ENCODE measurements at places on chromosomes 2 and 18.

DNA sequence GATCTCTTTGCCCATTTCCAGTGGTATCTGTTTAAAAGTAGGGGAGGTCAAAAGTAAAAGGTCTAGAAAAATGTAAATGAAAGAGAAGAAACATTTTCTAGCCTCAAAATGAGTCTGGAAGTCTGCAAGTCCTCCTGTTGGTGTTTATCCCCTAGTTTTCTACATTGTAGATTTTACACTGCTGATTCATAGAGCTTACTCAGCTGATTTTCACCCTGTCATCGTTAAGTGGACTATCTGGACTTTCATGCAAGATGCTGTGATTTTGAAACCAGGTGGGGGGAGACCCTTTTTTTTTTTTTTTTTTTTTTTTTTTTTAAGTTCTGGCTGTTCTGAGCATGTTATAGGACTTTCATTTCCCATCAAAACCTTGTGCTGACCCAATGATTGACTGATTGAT, 10.3 kb downstream of the HOXD3 start:
- DNase-seq, result no peak

DNA sequence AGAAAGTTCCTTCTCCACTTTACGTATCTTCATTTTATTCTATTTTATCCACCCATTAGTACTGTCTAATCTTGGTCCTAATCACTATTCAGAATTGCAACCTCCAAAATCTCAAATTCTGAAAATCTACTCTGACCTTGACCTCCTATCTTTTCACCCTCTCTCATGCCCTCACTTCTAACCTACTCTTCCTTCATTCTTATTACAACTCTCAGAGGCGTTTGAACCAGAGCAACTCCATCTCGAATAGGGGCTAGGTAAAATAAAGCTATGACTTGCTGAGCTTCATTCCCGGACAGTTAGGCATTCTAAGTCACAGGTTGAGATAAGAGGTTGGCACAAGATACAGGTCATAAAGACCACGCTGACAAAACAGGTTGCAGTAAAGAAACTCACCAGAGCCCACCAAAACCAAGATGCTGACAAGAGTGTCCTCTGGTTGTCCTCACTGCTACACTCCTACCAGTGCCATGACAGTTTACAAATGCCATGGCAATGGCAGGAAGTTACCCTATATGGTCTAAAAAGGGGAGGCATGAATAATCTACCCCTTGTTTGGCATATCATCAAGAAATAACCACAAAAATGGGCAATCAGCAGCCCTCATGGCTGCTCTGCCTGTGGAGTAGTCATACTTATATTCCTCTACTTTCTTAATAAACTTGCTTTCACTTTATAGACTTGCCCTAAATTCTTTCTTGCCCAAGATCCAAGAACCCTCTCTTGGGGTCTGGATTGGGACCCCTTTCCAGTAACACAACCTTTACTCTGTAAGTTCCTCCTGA, 11.4 kb downstream of the CCDC88A start:
- DNase-seq, result no peak

- DNase-seq, result no peak
Observed at GRCh38 chr18:777021-777420, 35.0 kb downstream of the YES1 start.

GRCh38 chr2:169933124-169933711, 106.0 kb downstream of the UBR3 start:
- DNase-seq, result no peak

DNA sequence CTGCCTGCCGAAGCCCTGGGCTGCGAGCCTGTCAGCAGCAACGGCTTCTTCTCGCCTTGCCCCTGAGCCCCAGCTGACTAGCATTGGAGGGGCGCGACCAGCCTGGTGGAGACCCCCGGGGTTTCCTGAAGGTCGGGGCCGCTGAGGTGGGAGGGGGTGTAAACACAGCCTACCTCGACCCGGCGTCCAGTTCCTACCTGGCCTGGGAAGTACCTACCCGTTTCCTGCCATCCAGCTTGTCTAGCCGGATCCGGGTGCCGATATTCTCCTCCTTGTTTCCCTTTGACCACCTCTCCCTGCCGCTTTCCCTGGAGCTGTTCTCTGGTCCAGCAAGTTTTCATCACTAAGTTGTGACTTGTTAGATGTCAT, 511 bp downstream of the MOB4 start:
- DNase-seq, result no peak

GRCh38 chr18:49249521-49249920, 210.9 kb downstream of the DYM start:
- DNase-seq, result no peak

- DNase-seq, result no peak
Observed at GRCh38 chr2:72159211-72159993, 11.7 kb upstream of the CYP26B1 start.

DNA sequence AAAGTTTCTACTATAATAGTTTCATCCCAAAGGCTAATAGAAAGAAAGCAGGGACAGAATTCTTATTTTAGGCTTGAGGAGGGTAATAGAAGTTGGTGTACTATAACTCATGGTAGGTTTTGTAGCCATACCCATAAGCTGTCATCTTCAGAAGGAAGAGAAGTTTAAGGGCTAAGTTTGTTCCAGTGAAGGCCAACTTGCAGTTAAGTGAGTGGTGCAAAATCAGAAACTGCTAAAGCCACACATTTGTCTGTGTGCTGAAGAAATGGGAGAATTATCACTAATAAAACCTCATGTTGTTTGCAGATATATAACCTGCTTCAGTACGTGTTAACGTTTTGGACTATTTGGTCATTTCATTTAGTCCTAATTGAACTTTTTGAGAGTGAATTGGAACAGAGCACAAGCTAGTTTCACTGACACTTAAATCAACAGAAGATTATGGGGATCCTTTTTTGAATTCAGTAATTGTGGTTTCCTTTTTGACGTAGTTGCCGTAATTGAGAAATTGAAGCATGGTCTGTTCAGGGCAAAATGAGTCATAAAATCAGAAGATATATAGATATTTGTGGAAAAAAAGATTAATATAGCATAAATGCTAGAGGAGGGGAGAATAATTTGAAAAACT, 69.1 kb downstream of the PHLPP1 start:
- DNase-seq, result no peak

DNA sequence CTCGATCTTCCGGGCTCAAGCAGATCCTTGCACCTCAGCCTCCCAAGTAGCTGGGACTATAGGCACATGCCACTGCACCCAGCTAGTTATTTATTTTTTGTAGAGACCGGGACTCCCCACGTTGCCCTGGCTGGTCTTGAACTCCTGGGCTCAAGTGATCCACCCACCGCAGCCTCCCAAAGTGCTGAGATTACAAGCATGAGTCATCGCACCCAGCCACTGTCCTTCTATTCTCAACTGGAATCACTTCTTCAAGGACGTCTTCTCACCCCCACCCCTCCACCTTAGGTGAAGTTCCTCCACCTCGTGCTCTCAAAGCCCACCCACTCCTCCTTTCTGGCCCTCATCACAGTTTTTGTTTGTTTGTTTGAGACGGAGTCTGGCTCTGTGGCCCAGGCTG, 54.0 kb upstream of the REL start:
- no peak for DNase-seq

DNA sequence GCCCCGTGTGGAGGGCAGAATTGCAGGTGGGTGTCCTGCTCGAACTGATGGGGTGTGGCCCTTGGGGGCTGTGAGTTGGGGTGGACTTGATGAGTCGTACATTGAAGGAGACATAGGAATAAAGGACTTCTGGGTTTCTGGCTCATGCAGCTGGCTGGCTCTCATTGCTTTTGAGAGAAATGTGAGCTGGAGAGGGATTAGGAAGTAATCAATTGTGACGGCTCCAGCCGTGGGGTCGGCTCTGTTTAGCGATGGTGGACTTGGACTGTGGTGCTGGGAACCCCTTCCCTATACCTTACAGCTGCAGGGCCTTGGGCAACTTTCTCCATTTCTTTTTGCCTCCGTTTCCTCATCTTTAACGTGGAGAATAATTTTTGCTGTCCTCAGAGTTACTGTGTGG, 9.2 kb downstream of the IMPA2 start:
- no peak for DNase-seq

DNA sequence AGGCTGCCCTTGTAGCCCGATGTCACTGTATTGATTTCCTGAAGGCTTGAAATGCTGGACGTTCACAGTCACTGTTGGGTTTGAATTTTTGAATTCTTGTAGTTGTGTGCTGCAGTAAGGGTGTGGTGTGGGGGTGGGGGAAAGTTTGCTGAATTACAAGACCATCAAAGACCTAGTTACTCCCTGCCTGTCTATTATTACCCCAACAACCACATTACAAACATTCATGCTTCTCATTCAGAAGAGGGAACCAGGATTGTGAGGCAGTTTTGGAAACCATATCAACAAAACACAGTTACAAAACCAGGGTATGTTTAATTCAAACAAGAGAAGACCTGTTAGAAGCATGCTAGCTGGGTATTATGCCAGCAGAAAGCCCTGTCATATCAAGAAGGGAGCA, 85.8 kb downstream of the CLHC1 start:
- DNase-seq, result no peak

- DNase-seq, result no peak
Observed at GRCh38 chr2:129733579-129733978, 245.9 kb upstream of the RAB6C start.

DNA sequence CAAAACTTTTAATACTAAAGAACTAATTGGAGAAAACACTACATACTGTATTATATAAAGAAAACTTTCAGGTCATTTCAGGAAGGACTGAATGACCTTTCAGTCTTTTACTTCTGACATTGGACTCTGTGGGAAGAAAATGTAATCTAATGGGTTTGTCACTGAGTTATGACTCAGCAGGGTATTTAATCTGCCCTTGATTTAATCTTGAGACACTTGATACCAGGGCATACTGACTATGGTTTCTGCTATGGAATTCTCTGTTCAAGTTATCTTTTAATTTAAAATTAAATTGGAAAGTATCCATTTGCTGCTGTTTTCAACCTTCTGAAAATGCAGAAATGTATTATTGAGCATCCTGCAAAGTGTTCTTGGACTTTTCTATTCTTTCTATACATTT, 354.2 kb upstream of the GALNT5 start:
- no peak for DNase-seq

DNA sequence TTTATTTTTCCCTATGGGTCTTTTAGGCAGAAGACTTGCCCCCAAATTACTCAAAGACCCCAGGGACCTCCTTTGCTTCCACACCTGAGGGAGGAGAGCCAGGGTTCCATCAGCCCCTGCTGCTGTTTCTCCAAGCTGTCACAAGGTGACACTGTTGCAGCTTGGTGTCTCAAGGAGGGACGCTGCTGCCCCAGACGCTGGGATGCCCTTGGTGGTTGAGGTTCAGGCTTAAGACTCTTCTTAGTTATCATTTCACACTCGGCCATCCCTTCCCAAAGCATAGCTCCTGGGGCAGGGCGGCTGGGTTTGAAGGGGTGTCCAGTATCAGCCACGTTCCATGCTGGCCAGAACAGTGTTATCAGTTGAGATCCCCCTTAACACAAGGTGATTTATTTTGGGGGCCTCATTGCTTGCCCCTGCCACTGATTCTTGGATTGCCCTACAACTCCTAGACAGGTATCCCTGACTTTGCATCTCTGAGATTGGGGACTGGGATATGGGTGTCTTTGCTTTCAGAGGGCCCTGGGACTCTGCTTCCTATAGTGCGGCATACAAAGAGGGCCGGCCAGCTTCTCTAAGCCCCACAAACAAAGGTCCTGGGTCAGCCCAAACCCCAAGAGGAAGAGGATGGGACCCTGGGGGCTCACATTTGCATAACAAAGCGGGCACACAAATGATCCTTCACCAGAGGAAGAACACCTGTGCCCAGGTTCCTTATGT, 22.7 kb downstream of the GPR55 start:
- DNase-seq, result peak; percentile 41

GRCh38 chr2:216012133-216012829, 1.1 kb downstream of the MREG start:
- no peak for DNase-seq

- DNase-seq, result no peak
Observed at GRCh38 chr18:23924813-23925212, 89.7 kb upstream of the TTC39C start.

GRCh38 chr2:221486106-221486505, 86.0 kb downstream of the EPHA4 start:
- DNase-seq, result no peak

GRCh38 chr2:130728007-130728454, 839 bp upstream of the GPR148 start:
- DNase-seq, result peak; percentile 15

DNA sequence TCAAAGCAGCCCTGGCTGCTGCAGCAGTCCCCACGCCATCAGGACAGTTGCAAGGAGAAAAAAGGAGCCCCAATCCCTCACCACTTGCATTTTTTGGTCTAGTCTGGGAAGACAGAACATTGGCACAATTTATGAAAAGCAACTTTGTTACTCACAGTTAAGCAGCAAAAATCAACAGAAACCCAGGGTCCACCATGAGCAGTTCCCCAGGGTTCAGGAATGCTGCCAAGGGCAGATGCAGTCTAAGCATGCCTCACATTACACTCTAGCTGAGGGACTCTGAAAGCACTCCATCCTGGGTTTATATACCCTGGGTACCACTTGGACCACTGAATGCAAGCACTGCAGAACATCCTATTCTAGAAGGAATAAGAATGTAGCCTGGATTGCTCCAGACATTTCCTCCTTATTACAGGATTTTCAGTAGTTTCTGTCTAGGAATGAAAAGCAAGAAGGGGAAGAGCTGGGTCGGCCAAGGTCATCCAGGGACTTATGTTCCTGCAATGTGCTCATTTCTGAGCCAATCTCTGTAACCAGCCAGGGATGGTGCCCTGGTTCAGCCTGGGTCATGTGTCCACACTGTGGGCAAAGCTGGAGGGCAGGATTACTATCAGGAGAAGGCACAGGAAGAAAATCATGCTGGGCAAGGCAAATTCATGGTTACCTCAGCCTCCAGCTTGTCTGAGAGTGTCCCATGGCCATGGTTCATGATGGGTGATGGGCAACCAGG, 19.5 kb upstream of the TMEM163 start:
- no peak for DNase-seq

DNA sequence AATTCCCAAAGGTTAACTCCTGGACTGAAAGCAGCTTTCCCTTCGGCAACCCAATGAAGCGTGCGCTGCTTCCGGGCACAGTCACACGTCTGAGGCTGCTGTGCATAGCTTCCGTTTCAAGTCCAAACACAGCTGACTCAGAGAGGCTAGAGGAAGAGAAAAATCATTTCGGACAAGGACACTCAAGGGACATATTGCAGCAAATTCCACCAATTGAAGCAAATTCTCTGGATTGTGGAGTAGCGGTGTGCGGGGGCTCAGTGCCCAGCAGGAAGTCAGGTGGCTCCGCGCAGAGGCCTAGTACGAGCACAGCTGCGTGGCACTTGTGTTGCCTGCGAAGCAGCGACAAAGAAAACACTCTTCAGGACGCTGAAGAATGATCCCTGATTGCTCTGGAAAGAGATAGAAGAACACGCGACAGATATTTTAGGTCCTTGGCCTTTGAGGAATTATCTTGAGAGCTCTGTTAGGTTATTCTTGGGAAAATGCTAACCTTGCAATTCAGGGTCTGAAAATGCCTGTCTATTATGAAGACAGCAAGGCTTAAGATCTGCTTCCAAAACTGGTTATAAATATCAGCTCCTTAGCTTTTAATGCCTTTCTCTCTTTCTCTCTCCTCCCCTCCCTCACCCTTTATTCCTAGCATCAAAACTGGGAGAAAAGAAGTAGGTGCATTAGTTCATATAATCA, 352.6 kb upstream of the DLGAP1 start:
- DNase-seq, result no peak

- no peak for DNase-seq
Observed at GRCh38 chr2:99810225-99810624, 320.4 kb upstream of the REV1 start.

- DNase-seq, result no peak
Observed at GRCh38 chr2:206452750-206453149, 9.4 kb downstream of the ADAM23 start.

All from effector CD4-positive, alpha-beta T cell (primary cell).